ENCODE measurements at places on chromosomes 16 and 17.

DNA sequence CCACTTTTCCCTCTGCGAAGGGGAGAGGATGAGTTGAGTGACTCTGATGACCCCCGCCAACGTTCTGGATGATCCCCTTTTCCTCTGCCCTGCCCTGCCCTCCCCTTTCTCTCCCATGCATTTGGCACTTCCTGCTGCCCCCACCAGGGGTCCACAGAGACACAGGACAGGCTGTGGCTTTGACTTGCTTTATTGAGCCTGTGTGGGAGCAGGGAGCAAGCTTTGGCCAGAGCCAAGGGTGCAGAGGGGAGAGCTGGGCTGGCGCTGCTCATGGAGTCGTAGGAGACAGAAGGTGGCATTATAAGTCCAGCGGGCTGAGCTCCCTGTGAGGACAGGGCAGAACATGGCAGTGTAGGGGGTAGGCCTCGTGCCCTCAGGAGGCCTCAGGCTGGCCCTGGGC is 1.6 kb downstream of the PPY start:
- no peak for DNase-seq

GRCh38 chr16:84967828-84968227 is 43.5 kb downstream of the ZDHHC7 start:
- no peak for DNase-seq

- DNase-seq, result peak; percentile 69
Observed at GRCh38 chr16:86396422-86396821, 113.9 kb upstream of the FOXF1 start.

GRCh38 chr16:56197192-56197992 is 6.1 kb downstream of the GNAO1 start:
- DNase-seq, result no peak

GRCh38 chr17:30555942-30556341 is 78.7 kb downstream of the GOSR1 start:
- DNase-seq, result no peak

DNA sequence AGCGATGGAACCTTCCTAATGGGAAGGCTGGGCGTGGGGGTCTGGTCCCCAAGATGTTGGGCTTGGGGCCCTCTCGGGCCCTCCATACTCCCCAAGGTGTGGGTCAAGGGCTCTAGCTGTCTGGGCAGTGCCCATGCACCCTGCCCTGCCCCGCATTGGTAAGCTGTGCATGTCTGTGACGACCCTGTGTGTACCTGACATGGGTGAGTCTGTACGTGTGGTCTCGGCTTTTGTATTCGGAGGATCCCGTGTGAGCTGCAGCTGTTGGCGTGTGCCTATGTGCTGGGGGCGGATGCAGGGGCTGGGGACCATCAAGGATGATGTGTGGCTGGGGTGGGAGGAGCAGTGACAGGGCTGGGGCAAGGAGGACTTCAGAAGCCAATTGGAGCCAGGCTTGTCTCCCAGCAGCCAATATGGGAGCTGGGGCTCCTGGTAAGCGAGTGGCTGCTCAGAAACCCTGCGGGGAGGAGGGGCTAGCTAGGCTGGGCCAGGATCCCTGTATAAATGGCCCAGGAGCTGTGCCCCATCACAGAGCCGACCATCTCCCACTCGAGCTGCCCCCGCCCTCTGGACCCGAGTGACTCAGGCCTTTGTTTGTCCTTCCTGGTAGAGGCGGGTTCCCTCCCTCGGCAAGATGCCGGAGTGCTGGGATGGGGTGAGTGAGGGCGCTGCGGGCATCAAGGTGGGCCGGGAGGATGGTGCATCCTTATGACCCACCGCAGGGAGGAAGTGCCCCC is at the start of gene NDRG4:
Gene NDRG4, plus strand, starts transcription at position 529 of the 737 bp plus-strand sequence. Its CDS starts 106 bp downstream, at position 635.
- DNase-seq, result peak; percentile 22

DNA sequence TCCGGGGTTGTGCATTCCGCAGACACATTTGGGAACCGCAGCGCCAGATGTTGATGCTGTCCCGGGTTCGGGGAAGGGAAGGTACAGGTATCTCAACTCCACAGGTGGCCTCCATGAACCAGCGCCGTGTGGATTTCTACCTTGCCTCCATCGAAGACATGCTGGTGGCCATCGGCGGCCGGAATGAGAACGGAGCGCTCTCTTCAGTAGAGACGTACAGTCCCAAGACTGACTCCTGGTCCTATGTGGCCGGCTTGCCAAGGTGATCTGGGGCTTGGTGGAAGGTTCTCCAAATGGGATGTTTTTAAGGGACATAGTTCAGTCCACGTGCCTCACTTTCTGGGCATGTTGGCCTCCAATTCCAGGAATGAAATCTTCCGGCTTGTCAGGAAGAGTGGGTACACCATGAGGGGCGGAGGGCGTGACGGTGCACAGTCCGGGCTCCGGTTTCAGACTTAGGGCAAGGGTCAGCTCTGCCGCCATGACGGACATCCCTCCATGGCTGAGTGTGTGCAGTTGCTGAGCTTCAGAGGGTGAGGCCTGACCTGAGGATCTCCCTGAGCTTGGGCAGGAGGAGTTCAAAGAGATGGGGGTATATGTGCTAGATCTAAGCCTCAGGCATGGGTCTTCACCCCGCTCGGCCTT is 11.5 kb downstream of the KLHL36 start:
- DNase-seq, result no peak

- DNase-seq, result no peak
Observed at GRCh38 chr17:11853321-11854151, 143.7 kb downstream of the ZNF18 start.

DNA sequence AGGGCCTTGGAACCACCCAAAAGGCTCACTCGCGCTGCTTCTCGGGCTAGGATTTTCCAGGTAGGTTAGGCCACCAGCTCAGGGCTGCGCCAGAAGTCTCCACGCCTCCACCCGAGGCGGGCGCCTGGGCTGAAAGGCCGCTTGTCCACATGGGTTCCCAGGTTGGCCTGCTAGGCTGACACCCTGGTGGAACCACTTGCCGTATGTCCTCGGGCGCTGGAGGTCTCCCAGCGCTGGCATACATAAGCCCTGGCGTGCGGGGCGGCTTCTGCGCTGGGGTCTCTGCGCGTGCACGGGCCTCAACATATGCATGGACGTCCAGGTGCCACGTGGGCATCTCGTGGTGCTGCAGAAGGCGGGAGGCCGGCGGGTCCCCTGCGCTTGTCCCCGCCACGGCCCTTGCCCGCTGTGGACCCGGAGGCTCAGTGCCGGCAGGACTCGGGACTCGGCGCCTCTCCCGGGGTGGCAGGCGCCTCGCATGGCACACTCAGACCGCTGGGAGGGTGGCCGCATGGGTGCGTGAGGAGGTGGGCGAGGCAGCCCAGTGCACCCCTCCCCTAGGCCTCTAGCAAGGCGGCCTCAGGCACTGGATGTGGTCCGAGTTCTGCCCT is 47.2 kb upstream of the ZNF629 start:
- DNase-seq, result no peak

GRCh38 chr17:82835122-82835521 is 4.7 kb downstream of the ZNF750 start:
- DNase-seq, result no peak

DNA sequence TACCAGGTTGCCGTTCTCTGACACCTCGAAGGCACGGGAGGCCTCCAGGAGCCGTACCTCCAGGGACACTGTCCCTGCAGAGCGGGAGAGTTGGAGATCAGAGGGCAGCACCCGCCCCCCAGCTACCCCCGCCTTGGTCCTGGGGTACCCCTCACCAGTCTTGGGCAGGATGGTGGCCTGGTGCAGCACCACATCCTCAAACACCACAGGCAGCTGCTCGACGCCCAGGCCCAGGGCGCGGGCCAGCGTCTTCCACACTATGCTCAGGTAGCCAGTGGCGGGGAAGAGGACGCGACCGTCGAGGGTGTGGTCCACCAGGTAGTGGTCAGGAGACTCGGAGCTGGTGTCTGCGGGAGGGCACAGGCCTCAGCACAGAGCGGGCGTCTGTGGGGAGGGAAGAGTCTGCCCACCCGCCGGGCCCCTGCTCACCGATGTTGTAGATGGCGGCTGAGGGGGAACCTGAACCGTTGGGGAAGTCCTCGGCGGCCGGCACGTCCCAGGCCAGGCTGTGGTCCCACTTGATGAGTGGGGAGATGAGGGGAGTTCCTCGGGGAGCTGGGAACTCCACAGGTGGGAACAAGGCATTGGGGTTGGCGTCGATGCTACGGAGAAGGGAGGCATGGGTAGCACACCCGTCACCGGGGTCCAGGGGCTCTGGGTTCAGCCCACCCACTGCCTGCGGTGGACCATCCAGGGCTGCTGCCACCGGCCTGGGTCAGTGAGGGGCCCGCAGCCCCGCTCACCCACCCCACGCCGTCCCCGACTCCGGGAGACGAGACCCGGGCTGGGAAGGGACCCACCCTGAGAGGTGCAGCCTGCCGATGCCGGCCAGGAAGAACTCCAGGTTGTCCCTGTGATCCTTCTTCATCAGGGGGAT is 9.8 kb downstream of the FASN start:
- DNase-seq, result no peak

DNA sequence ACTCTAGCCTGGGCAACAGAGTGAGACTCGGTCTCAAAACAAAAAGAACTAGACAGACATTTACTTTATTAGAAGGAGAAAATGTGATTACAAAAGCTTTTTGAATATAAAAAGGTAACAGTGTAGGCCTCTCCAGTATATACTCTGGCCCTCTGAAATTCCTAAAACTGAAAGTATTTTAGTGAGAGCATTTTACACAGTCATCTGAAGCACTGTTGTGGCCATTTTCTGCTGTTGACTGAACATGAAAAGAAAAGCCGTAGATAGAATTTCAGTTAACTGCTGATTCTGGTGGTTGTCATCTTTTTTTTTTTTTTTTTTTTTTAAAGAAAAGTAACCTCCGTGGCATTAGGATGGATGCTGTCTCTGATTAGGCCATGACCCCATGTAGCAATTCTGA is 15.6 kb downstream of the DUSP14 start:
- no peak for DNase-seq

DNA sequence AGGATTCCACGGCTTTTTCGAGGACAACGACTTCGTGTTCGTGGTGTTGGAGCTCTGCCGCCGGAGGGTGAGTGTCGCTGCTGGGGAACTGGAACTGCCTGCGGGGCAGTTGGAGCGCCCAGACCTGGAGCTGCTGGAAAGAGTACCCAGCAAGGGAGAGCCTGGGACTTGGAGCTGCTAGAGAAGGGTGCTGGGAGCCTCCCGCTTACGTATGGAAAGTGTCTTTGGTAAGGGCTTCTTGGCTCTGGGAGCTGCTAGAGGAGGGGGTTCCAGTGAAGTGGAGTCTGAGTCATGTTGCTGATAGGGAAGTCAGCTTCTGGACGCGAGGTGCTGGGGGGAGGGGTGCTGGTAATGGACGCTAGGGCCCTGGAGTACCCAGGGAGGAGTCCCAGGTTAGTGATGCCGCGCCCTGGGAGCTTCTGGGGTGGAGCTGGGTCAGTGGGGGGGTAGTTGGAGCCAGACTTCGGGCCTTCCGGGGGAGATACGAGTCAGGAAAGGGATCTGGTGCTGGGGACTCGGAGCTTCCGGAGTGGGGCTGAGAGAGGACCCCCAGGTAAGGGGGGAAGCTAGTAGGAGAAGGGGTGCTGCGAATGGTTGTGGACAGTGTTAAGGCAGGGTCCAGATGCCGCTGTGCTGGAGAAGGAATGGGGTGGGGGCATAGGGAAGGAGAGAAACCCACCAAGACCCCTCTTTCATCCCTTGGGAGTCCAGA is 741 bp downstream of the PLK1 start:
- DNase-seq, result no peak

DNA sequence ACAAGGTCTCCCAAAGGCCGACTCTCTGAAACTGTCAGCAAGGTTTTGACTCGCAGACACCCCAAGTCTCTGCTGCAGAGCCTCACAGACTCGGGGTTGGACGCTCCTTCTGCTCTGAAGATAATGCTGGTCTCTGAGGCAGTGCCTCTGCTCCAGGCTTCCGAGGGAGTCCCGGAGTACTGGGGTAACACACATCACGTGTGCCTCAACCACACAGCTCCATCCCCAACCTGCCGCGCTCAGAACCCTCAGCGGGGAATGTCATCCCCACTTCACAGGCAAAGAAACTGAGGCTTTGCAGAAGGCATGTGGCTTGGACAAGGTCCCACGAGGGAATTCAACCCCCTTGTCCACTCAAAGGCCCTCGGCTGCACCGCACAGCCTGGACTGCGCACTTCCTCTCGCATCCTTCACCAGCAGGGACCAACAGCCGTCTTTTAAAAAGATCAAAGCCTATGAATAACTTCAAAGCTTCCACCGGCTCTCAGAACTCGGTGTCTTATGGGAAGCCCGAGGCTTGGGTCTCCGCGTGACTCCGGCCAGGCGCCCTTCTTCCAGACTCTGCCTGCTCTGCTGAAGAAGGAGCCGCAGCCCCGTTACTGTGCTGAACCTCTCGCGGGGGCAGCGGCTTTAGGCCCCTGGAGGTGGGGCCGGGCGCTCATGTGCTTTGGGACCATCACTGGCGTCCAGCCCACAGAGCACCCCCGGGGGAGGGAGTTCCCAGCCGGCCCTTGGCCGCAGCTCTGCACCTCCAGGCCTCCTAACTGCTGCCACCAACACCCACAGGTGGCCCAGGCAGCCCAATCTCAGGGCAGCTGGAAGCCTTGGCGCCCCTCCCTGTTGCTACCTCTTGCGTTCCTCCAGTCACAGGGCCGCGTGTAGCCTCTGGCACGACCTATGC is 2.2 kb downstream of the TMEM204 start:
- DNase-seq, result no peak

GRCh38 chr17:57011491-57012015 is 33.6 kb downstream of the SCPEP1 start:
- DNase-seq, result no peak

DNA sequence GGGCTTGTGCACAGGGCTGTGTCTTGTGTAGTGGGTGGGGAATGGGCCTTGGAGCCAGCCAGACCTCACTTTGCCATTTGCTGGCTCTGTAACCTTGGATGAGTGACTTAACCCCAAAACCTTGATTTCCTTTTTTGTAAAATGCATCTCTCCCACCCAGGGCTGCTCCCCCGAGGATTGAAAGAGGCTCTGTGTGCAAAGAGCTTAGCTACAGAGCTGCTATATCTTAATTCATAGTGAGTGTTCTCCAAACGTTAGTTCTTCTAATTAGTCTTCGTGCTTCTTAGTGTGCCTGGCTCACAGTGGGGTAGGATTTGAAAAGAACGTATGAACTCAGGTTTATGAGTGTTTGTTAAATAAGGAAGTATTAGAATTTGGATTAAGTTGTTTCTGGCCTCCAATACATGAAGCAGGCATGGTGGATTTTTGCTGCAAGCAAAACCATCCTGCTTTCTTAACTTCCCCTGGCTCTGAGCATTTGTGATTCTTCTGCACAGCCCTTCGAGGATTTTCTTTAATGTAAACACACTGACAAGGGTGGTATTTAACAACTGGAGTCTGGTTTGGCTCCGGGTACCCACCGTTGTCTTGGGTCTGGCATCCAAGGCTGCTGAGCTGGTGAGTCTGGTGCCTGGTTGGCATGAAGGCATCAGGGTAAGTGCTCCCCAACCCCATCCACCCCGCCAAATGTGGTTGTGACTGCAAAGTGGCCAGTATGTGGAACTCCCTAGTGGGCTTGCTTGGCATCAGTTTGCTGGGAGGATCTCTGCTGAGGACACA is 29.7 kb downstream of the KSR1 start:
- DNase-seq, result no peak

GRCh38 chr16:55249361-55249760 is 74.6 kb upstream of the IRX6 start:
- no peak for DNase-seq
